SK-N-SH (cell line): ENCODE measurements at places on chromosomes 13 and 19. TPM values are rescaled to one million over a fixed set of nuclear protein-coding genes. Genes with fewer than 3 reads are reported as not detected.
A peak's percentile ranks its signal among the peaks of the same experiment; 100 is the strongest.

The PLEKHG2 gene
- polyA plus RNA-seq, result 13.6 and 13.8 TPM in 2 replicates

GRCh38 chr19:3024870-3025548 lies 4.1 kb downstream of the TLE2 start:
- DNase-seq, result peak; percentile 74

DNA sequence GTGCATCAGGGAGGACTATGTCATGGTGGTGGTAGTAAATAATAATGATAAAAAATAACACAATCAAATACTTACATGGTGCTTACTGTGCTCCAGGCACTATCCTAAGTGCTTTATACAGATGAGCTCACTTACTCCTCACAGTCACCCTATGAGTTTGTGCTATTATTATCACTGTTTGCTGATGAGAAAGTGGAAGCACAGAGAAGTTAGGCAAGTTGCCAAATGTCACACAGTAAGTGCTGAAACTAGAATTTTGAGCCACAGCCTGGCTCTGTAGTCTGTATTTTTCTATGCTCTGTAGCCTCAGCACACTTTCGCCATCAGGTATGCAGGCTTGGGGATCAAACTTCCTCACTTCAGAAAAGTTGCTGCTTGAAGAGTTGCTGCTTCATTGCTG lies 46.6 kb downstream of the HTR2A start:
- DNase-seq, result no peak

GRCh38 chr13:59363947-59364346 lies 799.8 kb downstream of the DIAPH3 start:
- DNase-seq, result peak; percentile 27

- no peak for DNase-seq
These were observed 169.0 kb upstream of the UFM1 start for GRCh38 chr13:38180670-38181069.

DNA sequence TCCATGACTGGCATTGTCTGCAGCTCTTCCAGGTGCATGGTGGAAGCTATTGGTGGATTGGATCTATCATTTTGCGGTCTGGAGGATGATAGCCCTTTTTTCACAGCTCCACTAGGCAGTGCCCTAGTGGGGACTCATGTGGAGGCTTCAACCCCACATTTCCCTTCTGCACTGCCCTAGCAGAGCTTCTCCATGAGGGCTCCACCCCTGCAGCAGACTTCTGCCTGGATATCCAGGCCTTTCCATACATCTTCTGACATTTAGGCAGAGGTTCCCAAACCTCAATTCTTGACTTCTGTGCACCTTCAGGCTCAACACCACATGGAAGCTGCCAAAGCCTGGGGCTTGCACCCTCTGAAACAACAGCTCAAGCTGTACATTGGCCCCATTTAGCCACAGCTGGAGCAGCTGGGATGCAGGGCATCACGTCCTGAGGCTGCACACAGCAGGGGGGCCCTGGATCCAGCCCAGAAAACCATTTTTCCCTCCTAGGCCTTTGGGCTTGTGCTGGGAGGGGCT lies 800.2 kb upstream of the MIR17HG start:
- no peak for DNase-seq

DNA sequence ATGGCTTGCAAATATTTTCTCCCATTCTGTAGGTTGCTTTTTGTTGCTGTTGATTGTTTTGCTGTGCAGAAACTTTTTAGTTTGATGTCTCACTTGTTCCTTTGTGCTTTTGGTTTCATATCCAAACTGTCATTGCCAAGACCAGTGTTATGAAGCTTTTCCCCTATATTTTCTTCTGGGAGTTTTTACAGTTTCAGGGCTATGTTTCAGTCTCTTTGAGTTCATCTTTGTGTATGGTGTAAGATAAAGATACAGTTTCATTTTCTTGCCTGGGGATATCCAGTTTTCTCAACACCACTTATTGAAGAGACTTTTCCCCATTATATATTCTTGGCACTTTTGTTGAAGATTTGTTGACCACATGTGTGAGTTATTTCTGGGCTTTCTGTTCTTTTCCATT lies 139.9 kb downstream of the MRPL57 start:
- no peak for DNase-seq

The URAD gene
- polyA plus RNA-seq, result not detected in 2 replicates
